ENCODE measurements at places on chromosomes 1 and 21. TPM values are rescaled to one million over a fixed set of nuclear protein-coding genes. Genes with fewer than 3 reads are reported as not detected.

GRCh38 chr1:66723985-66724384 is 28.3 kb upstream of the DYNLT5 start:
- no peaks in the 10 kb centered on the region for H3K36me3 ChIP-seq
- H3K4me3 ChIP-seq, result no peak overlapping the region
- no peak for DNase-seq
- no peak overlapping the region for H3K27ac ChIP-seq
- no peaks in the 10 kb centered on the region for H3K27me3 ChIP-seq

The SPRR1B gene
- not detected for total RNA-seq

DNA sequence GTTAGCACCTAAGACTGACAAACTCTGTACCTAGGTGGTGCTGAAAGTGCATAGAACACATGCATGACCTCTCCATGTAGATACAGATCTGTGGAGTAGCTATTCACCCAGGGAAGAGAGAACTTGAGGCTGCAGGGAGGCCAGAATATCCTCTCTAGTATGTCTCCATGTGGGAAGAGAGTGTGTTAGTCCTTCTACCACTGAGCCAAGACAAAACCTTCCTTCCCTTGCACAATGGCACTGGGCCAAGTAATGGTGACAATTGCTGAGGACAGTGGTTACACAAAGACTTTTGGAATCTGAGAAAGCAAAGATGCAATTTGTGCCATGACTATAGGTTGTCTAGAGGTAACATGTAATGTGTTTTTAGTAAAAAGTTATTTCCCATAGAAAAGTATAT is 52.3 kb downstream of the C1orf198 start:
- no peaks in the 10 kb centered on the region for H3K36me3 ChIP-seq
- H3K4me3 ChIP-seq, result no peak overlapping the region
- no peaks in the 10 kb centered on the region for H3K27me3 ChIP-seq
- H3K27ac ChIP-seq, result no peak overlapping the region
- H3K4me1 ChIP-seq, result no peaks in the 10 kb centered on the region

- H3K4me3 ChIP-seq, result no peak overlapping the region
- H3K36me3 ChIP-seq, result no peaks in the 10 kb centered on the region
- DNase-seq, result no peak
Measured at GRCh38 chr1:53359934-53360276, 32.0 kb upstream of the LRP8 start.

The SPATA45 gene
- total RNA-seq, result 2.9 TPM

The SPATA1 gene
- 1.2 TPM for total RNA-seq

The GSTM5 gene
- 0.21 TPM for total RNA-seq

DNA sequence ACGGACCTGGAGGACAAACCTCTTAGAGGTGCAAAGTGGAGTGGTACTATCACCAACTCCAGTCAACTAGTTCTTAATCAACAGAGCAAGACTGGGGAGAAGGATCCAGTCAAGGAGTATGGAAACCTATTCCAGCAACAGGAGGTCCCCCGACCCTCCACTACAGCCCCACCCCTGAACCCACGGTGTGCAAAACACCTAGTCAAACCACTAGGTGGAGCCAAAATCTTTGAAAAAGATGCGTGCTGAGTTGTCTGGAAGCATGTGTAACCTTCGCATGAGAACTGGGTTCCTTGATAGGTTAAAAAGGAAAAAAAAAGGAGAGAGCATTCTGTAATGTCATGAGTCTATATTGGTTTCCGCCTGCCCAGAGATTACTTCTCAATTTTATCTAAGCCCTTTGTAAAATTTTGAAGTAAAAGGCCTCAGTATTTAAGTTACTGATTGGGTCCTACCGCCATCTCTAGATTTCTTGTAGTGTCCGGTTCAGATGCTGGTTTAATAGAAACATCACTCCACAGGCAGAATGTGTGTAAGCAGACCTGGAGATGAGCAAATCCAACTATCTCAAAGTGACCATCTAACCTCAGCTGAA is 81.9 kb upstream of the HAO2 start:
- no peak overlapping the region for H3K27ac ChIP-seq
- H3K36me3 ChIP-seq, result no peaks in the 10 kb centered on the region
- DNase-seq, result peak; percentile 53
- H3K27me3 ChIP-seq, result no peaks in the 10 kb centered on the region
- no peaks in the 10 kb centered on the region for H3K4me1 ChIP-seq
- no peak overlapping the region for H3K4me3 ChIP-seq

GRCh38 chr1:216705676-216706075 is 17.6 kb downstream of the ESRRG start:
- H3K27me3 ChIP-seq, result no peaks in the 10 kb centered on the region
- DNase-seq, result no peak
- peaks cover 22% of the 10 kb centered on the region for H3K4me1 ChIP-seq
- H3K36me3 ChIP-seq, result no peaks in the 10 kb centered on the region
- no peak overlapping the region for H3K4me3 ChIP-seq

The TFF3 gene
- not detected for total RNA-seq

GRCh38 chr1:202131956-202132821 is 9.5 kb downstream of the GPR37L1 start:
- H3K27ac ChIP-seq, result peak overlapping the region; percentile 66
- H3K4me1 ChIP-seq, result no peaks in the 10 kb centered on the region
- peaks cover 8% of the 10 kb centered on the region for H3K36me3 ChIP-seq
- H3K4me3 ChIP-seq, result no peak overlapping the region
- DNase-seq, result no peak

- H3K4me3 ChIP-seq, result no peak overlapping the region
- no peak for DNase-seq
- no peaks in the 10 kb centered on the region for H3K27me3 ChIP-seq
- no peak overlapping the region for H3K27ac ChIP-seq
- no peaks in the 10 kb centered on the region for H3K4me1 ChIP-seq
Measured at GRCh38 chr1:9718006-9718680, 66.6 kb downstream of the PIK3CD start.

- no peaks in the 10 kb centered on the region for H3K36me3 ChIP-seq
- H3K27me3 ChIP-seq, result peaks cover 3% of the 10 kb centered on the region
- H3K27ac ChIP-seq, result no peak overlapping the region
- peaks cover 7% of the 10 kb centered on the region for H3K4me1 ChIP-seq
- H3K4me3 ChIP-seq, result no peak overlapping the region
Measured at GRCh38 chr1:66286307-66286706, 247.6 kb upstream of the SGIP1 start.

- no peak overlapping the region for H3K4me3 ChIP-seq
- DNase-seq, result no peak
- peak overlapping the region; percentile 100 for H3K27ac ChIP-seq
- H3K27me3 ChIP-seq, result no peaks in the 10 kb centered on the region
- no peaks in the 10 kb centered on the region for H3K36me3 ChIP-seq
- H3K4me1 ChIP-seq, result peaks cover 50% of the 10 kb centered on the region
Measured at GRCh38 chr1:16020325-16020724, 1.5 kb upstream of the CLCNKA start.

GRCh38 chr1:17200246-17200645 is 4.7 kb upstream of the PADI1 start:
- H3K4me3 ChIP-seq, result no peak overlapping the region
- H3K36me3 ChIP-seq, result no peaks in the 10 kb centered on the region
- peaks cover 3% of the 10 kb centered on the region for H3K4me1 ChIP-seq
- no peaks in the 10 kb centered on the region for H3K27me3 ChIP-seq
- peak overlapping the region; percentile 19 for H3K27ac ChIP-seq

GRCh38 chr1:31926853-31927660 is 11.1 kb downstream of the PTP4A2 start:
- H3K36me3 ChIP-seq, result no peaks in the 10 kb centered on the region
- H3K27ac ChIP-seq, result peak overlapping the region; percentile 81
- no peak overlapping the region for H3K4me3 ChIP-seq
- DNase-seq, result no peak

GRCh38 chr21:17231124-17231523 is 281.7 kb upstream of the CXADR start:
- H3K4me1 ChIP-seq, result no peaks in the 10 kb centered on the region
- no peak overlapping the region for H3K4me3 ChIP-seq
- no peak for DNase-seq

DNA sequence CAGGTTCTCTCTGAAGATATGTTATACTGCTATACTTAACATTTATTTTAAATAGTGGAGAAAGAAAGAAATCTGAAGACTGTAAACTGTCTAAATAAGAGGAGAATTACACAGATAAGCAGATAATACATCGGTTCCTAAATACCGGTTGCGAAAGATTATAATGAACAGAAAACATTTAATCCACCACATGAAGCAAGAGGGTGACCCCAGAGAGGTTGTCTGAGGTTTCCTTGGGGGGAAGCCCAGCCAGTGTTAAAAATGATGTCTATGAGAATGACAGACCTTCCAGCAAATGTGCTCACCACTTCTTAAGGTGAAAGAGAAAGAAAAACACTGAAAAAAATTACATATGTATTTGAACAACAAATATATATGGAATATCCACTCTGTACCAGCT is 356.4 kb upstream of the KAZN start:
- no peak overlapping the region for H3K27ac ChIP-seq
- no peak overlapping the region for H3K4me3 ChIP-seq
- no peak for DNase-seq
- no peaks in the 10 kb centered on the region for H3K36me3 ChIP-seq

DNA sequence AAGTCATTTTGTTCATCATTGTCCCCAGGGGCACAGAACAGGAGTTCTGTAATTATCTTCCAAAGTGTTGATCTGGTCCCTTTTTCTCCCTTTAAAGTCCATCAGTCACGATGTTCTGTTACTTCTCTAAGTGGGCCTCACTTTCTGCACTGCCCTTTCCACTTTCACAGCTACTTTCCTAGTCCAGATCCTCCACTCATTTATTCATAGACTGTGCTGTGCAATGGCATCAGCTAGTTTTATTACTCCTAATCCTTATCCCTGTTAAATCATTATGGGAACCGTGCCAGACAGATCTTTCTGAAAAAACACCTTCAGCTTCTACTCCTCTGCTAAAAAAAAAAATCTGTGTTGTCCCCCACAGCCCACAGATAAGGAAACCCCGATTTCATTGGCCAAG is 64.0 kb upstream of the BCL10 start:
- H3K4me3 ChIP-seq, result no peak overlapping the region
- H3K36me3 ChIP-seq, result no peaks in the 10 kb centered on the region
- H3K4me1 ChIP-seq, result peaks cover 4% of the 10 kb centered on the region
- no peaks in the 10 kb centered on the region for H3K27me3 ChIP-seq

DNA sequence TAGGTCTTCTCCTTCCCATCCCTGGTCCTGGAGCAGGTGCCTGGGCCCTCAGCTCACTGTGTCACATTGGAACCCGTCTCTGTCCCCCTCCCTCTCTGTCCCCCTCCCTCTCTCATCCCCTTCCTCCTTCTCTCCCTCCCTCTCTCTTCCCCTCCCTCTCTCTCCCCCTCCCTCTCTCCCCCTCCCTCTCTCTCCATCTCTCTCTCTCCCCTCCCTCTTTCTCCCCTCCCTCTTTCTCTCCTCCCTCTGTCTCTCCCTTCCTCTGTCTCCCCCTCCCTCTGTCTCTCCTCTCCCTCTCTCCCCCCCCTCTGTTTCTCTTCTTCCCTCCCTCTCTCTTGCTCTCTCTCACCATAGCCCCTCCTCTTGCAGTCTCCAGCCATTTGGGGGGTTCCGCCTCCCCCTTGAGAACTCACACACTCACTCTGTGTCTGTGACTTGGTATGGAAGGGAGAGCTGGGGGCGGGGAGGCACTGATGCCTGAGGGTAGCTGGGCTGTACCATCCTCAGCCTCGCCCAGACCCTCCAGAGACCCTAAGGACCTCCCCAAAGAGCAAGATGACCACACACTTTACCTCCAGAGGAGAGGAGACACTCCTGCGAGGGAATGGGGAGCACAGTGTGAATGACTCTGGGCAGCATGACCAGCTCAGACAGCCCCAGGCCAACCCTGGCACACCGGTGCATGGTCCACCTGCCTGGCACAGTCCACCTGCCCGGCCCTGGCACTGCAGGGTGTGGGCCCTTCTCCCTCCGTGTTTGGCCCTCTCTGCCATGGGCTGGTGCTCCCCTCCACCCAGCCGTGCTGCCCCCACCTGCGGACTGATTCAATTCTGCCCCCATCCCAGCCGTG is 102.8 kb upstream of the ARHGEF16 start:
- no peak for DNase-seq
- H3K27ac ChIP-seq, result peak overlapping the region; percentile 99
- no peak overlapping the region for H3K4me3 ChIP-seq

GRCh38 chr1:20223551-20224419 is 37.5 kb upstream of the PLA2G2C start:
- peaks cover 18% of the 10 kb centered on the region for H3K4me1 ChIP-seq
- H3K36me3 ChIP-seq, result no peaks in the 10 kb centered on the region
- DNase-seq, result no peak
- no peak overlapping the region for H3K27ac ChIP-seq
- H3K4me3 ChIP-seq, result no peak overlapping the region
- peaks cover 20% of the 10 kb centered on the region for H3K27me3 ChIP-seq

DNA sequence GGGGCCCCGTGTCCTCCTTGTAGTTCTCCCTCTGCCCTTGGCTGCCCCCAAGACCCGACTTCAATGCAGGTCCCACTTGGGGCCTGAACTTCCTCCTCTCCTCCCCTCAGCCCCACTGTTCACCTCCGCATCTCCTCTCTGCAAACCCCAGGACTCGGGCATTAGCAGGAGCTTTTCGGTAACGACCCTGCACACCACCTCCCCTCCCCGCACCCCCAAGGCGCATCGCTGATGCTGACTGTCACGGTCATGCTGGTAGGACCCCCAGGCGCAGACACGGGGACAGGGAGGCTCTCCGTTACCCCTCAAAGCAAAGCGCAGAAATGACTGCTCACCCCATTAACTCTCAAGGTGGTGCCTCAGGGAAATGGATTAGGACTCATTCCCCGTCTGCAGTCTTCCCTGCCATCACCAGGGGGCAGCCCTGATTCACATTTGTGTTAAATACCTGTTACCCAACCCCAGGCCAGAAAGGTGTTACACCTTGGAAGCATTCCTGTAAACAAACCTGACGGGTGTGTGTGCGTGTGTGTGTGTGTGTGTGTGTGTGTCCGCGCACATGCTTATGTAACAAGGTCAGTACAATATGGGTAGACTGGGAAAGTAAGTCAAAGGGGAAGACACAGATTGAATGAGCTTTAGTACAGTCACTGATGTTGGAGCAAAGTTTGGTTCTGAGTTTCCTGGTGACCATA is 6.4 kb upstream of the GUCA2B start:
- H3K27ac ChIP-seq, result no peak overlapping the region
- no peaks in the 10 kb centered on the region for H3K36me3 ChIP-seq
- H3K4me1 ChIP-seq, result no peaks in the 10 kb centered on the region
- no peak overlapping the region for H3K4me3 ChIP-seq
- H3K27me3 ChIP-seq, result peaks cover 13% of the 10 kb centered on the region

DNA sequence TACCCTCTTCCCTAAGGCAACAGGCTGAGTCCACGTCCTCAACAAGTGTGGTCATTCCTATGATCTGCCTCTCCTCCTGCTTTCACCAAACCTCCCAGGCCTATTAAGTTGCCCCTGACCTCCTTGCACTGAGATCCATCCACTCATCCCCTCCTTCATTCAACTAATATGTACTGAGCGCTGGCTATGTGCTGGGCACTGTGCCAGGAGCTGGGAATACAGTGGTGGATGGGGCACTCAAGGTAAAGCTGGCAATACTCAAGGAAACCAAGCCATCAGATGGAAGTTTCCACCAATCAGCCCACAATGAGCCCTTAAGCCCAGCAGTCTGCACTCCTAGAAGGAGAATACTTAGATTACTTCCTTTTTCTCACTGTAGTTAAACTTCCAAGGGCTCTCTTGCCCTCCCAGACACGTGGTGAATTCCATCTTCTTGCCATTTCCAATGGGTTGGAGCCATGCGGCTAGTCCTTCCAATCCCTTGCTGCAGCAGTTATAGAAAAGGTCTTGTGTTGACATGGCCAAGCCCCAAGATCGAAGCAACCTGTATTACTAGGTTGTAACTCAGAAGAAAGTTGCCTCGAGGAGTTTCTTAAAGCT is 279.9 kb upstream of the RUNX1 start:
- DNase-seq, result no peak
- peaks cover 89% of the 10 kb centered on the region for H3K27me3 ChIP-seq
- H3K4me1 ChIP-seq, result no peaks in the 10 kb centered on the region
- H3K27ac ChIP-seq, result no peak overlapping the region

The KAZN gene
- total RNA-seq, result 26.9 TPM

Data from cardiac muscle cell (in vitro differentiated cells and primary cell).